ENCODE measurements at places on chromosomes 4 and X. TPM values are rescaled to one million over a fixed set of nuclear protein-coding genes. Genes with fewer than 3 reads are reported as not detected.

GRCh38 chr4:82842593-82842992, 44.0 kb upstream of the SCD5 start:
- peak; percentile 36 for DNase-seq

DNA sequence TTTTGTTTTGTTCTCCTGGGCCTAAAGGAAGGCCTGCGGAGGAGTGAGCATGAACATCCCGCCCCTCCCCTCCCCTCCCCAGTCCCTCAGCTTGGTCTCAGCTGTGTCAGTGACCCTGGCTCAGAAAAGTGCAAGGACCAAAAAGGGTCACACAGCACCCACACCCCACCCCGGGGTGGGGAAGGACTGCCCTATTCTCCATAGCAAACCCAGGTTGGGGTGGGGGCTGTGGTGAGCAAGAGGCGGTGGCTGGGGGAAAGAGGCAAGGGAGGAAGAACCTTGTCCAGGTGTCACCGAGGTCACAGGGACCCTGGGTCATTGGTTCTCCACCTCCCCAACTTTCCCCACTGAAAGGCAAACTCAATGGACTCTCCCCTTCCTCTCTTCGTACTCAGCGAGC, 7.6 kb upstream of the MSX1 start:
- no peak for DNase-seq

ESX1 gene
- not detected for total RNA-seq

DNA sequence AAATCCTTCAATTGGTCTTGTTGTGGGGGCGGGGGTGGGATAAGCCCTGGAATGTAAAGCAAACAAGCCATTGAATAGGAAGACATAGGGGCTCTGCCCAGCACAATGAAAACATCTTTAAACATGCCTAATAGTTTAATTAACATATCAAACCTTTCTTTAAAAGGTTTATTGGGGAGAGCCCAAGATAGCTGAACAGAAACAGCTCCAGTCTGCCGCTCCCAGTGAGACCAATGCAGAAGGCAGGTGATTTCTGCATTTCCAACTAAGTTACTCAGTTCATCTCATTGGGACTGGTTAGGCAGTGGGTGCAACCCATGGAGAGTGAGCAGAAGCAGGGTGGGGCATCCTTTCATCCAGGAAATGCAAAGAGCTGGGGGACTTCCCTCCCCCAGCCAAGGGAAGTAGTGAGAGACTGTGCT, 327.2 kb upstream of the CNKSR2 start:
- no peak for DNase-seq

DNA sequence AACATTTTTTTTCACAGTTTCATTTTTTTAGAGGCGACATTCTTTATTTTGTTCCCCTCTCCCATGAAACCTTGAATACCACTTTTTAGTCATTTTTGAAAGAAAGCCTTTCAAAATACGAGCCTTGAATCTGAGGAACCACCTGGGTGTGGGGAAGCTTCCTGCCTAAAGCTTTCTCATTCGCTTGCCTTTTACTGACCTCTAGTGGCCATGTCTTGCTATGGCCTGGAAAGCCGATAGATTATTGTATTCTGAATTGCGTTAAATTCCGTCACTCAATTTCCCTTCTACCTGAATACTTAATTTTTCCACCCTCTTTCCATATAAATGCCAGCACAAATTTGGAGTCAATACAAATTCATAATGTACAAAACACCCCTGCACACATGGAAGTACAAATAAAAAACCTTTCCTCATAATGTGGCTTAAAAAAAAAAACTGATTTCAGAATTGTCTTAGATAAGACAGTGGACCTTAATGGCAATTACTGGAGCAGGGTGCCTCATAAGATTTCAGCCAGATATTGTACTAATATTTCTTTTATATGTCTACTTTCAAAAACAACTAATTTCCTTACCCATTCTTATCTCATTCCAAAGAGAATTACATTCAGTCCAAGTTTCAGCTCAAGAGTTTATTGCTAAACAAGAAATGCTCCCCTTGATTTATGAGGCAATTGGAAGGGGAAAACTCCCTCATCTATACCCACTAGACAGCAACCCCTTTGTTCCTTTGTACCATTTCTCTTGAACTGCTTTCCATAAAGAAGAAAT, 217.9 kb downstream of the CENPC start:
- DNase-seq = peak; percentile 62

- no peak for DNase-seq
Measured at GRCh38 chrX:3462166-3462508, 115.7 kb upstream of the MXRA5 start.

DNA sequence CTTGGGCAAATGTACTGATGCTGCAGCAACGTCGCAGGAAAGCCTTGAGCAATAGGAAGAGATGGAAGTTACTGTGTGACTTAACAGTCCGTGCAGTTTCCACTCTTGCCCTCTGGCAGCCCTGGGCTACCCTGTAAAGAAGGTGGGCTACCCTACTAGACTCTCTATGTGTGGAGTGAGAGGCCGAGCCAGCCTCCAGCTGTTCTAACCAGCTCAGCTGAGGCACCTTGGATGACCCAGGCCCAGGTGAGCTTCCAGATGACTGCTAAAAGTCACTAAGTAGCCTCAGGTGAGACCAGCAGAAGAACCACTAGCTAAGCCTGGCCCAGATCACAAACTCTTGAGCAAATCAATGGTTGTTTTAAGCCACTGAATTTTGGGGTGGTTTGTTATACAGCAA, 34.9 kb upstream of the PPP2R2C start:
- no peak for DNase-seq

- no peak for DNase-seq
Measured at GRCh38 chr4:54525602-54526001, 132.2 kb upstream of the KIT start.

GRCh38 chr4:40577588-40578253, 51.9 kb downstream of the RBM47 start:
- DNase-seq = no peak

- no peak for DNase-seq
Measured at GRCh38 chrX:19630228-19630627, 114.9 kb upstream of the MAP3K15 start.

F8 gene
- 1.1 TPM for total RNA-seq

- DNase-seq = no peak
Measured at GRCh38 chrX:9195199-9195880, 161.4 kb upstream of the FAM9B start.

DNA sequence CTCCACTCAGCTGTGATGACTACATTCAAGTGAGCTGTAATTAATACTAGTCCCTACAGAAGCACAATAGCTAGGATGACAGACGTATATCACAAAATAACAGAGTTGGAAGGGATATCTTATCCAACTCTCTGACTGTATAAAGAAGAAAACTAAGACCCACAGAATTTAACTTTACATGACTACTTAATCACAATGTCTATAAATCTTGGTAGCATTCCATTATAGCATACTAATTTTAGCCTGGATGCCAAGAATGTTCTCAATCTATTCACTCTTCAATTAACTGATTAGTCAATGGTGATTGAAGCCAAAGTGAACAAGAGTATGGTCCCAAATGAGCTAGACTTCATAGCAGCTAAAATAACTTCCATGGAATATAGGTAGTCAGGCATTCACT, 31.2 kb downstream of the RPS6KA6 start:
- DNase-seq = no peak

DNA sequence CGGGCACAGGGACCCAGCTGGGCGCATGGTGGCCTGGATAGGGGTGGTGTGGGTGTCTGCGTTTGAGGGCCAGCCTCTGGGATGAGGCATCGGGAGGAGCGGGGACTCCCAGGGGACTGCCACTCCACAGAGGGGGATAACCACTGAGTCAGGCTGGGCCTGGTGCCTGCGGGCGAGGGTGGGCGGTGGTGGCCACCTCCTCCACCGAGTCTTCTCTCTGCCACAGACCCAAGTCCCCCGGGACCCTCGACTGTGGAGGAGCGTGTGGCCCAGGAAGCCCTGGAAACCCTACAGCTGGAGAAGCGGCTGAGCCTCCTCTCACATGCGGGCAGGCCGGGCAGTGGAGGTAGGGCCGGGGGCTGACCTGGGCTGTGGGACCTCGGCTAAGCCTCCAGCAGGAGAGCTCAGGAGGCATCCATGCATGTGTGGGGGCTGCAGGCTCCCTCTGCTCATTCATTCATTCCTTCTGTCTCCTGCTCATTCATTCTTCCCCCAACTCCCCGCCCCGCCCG, 26.4 kb downstream of the DOK7 start:
- DNase-seq = no peak

DNA sequence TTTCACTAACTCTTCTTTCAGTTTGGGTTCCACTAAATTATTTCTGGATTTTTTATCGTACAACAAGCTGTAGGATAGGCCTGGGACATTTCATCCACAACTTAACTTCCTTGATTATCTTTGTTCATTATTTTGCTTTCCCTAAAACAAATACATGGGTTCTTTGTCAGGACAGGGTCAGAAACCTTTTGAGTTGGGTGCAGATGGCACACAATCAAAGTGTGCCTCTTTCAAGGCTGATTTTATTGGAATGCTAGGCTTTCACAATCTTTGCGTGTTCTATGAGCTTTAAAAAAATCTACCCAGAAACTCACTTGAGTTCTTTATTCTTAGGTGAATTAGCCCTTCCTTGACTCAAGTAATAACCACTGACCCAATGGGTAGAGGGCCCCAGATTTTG, 348.4 kb downstream of the FAM47B start:
- no peak for DNase-seq

DNA sequence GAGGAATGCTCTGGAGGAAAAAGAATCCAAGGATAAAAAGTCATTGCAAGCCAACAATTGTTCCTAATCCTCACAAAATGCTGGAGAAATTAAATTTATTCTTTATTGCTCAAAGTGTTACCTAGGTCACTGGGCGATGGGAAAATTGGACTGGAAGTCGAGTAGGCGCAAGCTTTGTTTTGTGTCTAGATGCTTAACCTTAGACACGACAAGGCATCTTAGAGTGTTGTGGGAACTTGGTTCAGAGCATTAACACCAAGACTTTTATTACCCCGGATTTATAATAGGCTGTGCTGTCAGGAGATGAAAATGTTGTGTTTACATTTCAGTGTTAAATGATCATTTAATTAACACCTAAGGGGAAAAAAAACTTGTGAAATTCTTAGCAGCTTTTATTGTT, 25.1 kb downstream of the SLIT2 start:
- DNase-seq = no peak

SASH3 gene
- total RNA-seq = not detected

- peak; percentile 56 for DNase-seq
Measured at GRCh38 chr4:157217708-157218107, 2.8 kb upstream of the GRIA2 start.

- DNase-seq = no peak
Measured at GRCh38 chr4:75038376-75038775, 105.5 kb downstream of the PARM1 start.

- DNase-seq = no peak
Measured at GRCh38 chr4:70356185-70356584, 4.4 kb upstream of the SMR3A start.

DNA sequence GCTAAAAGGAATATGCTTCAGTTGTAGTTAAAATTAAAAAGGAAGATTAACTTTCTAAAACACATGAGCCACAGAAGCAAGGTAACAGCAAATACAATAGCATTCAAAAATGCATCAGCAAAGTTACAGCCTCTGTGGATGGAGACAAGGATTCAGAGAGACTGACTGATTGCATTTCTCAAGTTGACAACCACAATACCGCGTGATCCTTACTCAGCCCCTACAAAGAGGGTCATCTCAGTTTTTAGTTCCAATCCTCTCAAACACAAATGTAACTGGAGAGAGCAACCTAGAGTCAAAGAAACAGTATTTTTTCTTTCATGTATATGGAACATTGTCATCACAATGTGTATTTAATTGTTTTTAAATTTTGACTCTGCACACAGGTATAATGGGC, 14.2 kb upstream of the C1QTNF7 start:
- DNase-seq = no peak

GRCh38 chr4:40053161-40053560, 3.5 kb upstream of the N4BP2 start:
- DNase-seq = no peak

GRCh38 chrX:77436271-77436670, 10.9 kb upstream of the FGF16 start:
- DNase-seq = no peak

KLHL34 gene
- 0.09 TPM for total RNA-seq

PAGE2 gene
- total RNA-seq = not detected

- DNase-seq = no peak
Measured at GRCh38 chr4:166274136-166274761, 401.2 kb downstream of the TLL1 start.

KLHL15 gene
- total RNA-seq = 3.6 TPM

DNA sequence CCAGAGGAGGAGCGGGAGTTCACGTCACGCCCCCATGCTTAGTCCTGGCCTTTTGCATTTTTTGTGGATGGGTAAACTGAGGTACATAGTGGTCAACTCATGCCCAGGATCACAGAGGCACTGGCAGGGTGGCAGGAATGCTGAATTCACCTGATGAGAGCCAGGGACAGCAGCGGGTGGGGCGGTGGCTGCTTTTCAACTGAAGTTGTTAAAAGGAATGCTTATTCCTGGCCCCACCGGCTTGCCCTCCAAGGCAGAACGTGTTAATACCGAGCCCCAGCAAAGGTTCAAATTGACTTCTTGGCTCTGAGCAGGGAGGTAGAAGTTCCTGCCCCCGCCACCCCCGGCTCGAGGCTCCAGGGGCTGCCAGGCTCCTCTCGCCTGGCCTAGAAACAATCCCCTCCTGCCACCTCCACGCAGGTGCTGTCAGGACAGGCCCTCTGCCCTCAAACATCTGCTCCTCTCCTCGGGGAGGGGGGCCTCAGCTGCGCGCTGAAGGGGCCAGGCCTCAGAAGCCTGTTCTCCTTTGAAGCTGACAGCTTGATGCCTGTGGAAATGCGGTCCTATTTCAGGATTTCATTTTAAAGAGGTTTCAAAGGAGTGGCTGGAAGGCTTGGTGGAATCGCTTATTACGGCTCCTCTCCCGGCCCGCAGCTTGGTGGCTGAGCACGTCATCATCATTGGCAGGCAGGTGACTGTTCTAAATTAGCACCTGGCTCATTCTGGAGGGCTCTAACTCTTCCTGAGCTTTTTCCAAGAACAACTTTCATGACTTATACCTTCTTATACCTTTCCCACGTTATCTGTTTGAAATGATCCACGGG, 93.0 kb downstream of the PHKA2 start:
- no peak for DNase-seq

GRCh38 chr4:121118344-121118743, 45.8 kb downstream of the TNIP3 start:
- no peak for DNase-seq

DNA sequence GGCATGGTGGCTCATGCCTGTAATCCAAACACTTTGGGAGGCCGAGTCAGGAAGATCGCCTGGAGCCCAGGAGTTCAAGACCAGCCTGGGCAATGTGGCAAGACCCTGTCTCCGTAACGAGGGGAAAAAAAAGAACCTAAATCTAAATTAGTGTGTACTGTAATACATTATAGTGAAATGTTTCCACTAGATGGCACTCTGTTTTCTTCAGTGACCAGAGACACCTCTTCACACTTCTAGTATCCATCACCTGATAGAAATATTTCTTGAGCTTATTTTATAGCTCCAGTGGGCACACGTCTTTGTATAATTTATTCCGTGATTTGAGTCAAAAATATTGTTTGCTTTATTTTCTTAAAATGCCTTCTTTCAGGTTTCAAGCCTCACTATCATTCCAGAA, 600.9 kb upstream of the DIPK2B start:
- DNase-seq = peak; percentile 43

- DNase-seq = no peak
Measured at GRCh38 chr4:29861307-29861706, 858.9 kb upstream of the PCDH7 start.

CD40LG gene
- not detected for total RNA-seq
